ENCODE measurements at places on chromosomes 12 and 14. TPM values are rescaled to one million over a fixed set of nuclear protein-coding genes. Genes with fewer than 3 reads are reported as not detected.

The ZNF641 gene
- 30.8 TPM for total RNA-seq

The TMEM121 gene
- 2.6 TPM for total RNA-seq

The ADIPOR2 gene
- total RNA-seq, result 24.2 TPM

The TTLL5 gene
- total RNA-seq, result 34.7 TPM

The FAM186B gene
- 0.42 TPM for total RNA-seq

The MAP1LC3B2 gene
- not detected for total RNA-seq

The DACT1 gene
- total RNA-seq, result 50.9 TPM

The SMCO3 gene
- total RNA-seq, result 0.49 TPM

The KRT83 gene
- total RNA-seq, result not detected

DNA sequence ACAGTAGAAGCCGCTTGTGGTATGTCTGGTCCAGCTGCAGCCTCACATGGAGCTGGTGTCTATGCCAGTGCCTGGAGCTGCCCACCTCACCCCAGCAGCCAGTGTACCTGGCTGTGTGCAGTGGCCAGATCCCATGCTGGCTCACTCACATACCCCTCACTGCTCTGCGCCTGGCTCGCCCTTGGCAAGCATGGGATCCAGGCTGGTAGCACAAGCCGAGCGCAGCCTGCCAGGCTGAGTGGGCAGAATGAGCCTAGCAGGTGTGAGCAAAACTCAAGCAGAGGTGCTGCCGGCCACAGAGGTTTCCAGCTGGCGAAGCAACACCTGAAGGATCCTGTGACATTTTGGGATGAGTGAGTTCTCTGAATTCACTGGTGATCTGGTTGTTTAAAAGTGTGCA, 5.0 kb upstream of the BTBD7 start:
- peaks cover 12% of the 10 kb centered on the region for H3K4me1 ChIP-seq
- H3K27me3 ChIP-seq, result no peaks in the 10 kb centered on the region
- no peak overlapping the region for H3K27ac ChIP-seq
- DNase-seq, result no peak
- no peaks in the 10 kb centered on the region for H3K36me3 ChIP-seq

DNA sequence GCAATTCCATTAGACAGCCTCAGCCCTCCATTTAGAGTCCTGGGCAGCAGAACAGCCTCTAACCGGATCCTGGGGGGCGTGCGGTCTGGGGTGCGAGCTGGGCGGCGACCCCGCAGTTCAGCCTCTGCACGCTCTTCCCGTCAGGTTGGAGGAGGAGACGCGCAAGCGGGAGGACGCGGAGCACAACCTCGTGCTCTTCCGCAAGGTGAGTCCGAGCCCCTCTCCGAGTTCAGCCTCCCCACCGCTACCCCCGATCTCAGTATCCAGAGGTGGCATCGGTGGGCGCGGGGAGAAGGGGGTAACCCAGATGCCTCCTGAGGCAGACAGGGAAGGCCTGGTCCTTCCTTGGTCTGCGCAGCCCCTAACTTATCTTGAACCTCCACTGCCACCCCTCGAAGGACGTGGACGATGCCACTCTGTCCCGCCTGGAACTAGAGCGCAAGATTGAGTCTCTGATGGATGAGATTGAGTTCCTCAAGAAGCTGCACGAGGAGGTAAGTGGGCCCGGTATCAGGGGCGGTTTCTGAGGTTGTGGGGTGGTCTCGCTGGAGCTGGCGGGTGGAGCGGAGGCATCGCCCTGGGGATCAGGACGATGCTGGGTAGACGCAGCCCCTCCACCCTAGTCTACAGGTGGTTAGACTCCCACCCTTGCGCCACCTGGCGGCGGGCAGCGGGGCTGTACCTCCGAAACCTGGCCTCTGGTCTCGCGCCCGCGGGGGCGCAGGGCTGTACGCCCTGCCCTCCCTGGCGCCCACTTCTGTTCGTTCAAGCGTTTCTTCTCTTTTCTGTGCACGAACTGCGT, 1.3 kb downstream of the PRPH start:
- peaks cover 12% of the 10 kb centered on the region for H3K27me3 ChIP-seq
- H3K27ac ChIP-seq, result no peak overlapping the region
- no peak for DNase-seq
- peak overlapping the region; percentile 51 for H3K4me3 ChIP-seq
- H3K4me1 ChIP-seq, result peaks cover 17% of the 10 kb centered on the region

GRCh38 chr14:65267856-65268255, 144.7 kb upstream of the FUT8 start:
- no peak overlapping the region for H3K27ac ChIP-seq
- no peak overlapping the region for H3K4me3 ChIP-seq
- DNase-seq, result no peak
- H3K4me1 ChIP-seq, result no peaks in the 10 kb centered on the region

DNA sequence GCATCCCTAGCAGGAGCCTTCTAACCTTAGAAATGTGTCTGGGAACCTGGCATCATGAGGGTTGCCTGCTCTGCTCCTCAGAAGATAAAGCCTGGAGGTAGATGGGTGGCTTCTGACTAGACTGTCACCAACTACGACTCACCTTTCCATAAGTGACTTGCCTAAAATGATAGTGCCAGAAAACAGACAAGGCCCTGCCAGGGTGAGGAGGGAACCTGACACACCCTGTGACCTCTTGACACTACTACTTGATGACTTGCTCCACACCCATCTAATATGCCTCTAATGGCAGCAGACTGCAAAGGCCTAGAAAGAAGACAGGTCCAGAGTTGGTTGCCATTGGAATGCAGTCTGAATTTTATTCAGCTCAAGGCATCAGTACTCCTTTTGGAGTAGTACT, 9.4 kb downstream of the RNF41 start:
- H3K36me3 ChIP-seq, result peaks cover 89% of the 10 kb centered on the region
- no peak overlapping the region for H3K27ac ChIP-seq
- no peak overlapping the region for H3K4me3 ChIP-seq

DNA sequence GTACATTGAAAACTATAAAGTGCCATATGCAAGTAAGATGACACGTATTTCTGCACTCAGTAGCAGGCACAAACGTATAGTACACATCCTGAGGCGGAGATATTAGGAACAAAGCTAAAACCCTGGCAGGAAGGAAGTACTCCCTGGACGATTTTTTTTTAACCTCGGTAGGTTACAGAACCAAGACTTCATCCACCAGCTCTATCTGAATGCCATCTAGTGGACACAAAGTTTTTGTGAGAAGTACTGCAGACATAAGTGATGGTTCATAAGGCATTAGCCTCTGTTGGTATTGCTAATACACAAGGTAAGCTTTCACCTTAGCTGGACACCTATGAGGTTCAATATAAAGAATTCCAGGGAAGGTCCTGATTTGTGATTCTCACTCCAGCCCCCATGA, 83.0 kb upstream of the CCDC196 start:
- no peak for DNase-seq
- no peaks in the 10 kb centered on the region for H3K4me1 ChIP-seq
- H3K27me3 ChIP-seq, result no peaks in the 10 kb centered on the region

DNA sequence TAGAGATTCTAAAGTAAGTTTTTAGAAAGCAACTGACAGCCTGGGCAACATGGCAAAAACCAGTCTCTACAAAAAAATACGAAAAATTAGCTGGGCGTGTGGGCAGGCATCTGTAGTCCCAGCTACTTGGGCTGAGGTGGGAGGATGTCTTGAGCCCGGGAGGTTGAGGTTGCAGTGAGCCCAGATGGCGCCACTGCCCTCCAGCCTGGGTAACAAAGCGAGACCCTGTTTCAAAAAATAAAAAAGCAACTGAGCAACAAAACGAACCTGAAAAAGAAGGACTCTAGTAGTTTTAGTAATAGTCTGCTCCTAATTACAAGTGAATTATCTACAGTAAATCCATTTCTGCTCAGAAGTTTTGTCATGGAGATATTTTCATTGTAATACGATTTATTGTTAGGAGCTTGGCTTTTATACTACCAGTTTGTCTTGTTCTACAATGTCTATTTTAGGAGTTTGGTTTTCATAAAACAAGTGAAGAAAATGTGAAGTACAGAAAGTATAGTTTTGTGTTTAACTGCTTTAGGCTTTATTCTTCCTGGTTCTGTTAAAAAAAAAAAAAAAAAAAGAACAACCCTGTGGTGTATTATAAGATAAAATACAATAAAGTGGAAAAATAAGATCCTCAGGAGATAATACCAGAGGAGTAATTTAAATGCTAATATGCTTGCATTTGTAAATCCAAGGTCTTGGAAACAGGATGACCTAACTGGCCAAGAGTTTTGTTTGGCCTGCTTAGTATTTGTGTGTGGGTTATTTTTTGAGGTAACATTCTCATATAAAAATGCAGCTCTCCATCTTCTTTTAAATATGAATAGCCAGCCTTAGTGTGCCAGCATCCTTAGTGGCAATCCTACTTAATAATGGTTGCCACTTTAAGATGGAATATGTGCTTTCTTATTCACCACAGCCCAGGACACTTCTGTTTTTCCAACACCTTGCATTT, 2.8 kb downstream of the TMX1 start:
- peaks cover 32% of the 10 kb centered on the region for H3K4me1 ChIP-seq
- H3K4me3 ChIP-seq, result no peak overlapping the region
- H3K36me3 ChIP-seq, result no peaks in the 10 kb centered on the region
- H3K27ac ChIP-seq, result no peak overlapping the region

GRCh38 chr12:39966256-39966655, 139.6 kb downstream of the SLC2A13 start:
- H3K36me3 ChIP-seq, result no peaks in the 10 kb centered on the region
- no peak for DNase-seq
- no peak overlapping the region for H3K4me3 ChIP-seq
- H3K27me3 ChIP-seq, result no peaks in the 10 kb centered on the region
- H3K27ac ChIP-seq, result no peak overlapping the region

- no peak overlapping the region for H3K27ac ChIP-seq
- H3K36me3 ChIP-seq, result peaks cover 3% of the 10 kb centered on the region
- H3K4me3 ChIP-seq, result no peak overlapping the region
- peaks cover 6% of the 10 kb centered on the region for H3K4me1 ChIP-seq
- no peak for DNase-seq
These were observed 18.3 kb downstream of the SGPP1 start for GRCh38 chr14:63709589-63709988.

- no peaks in the 10 kb centered on the region for H3K4me1 ChIP-seq
- no peaks in the 10 kb centered on the region for H3K36me3 ChIP-seq
- no peaks in the 10 kb centered on the region for H3K27me3 ChIP-seq
- no peak overlapping the region for H3K27ac ChIP-seq
These were observed 209.9 kb downstream of the PHETA1 start for GRCh38 chr12:111158992-111159391.

GRCh38 chr12:66627988-66628317, 50.9 kb downstream of the GRIP1 start:
- H3K4me3 ChIP-seq, result no peak overlapping the region
- H3K27me3 ChIP-seq, result no peaks in the 10 kb centered on the region
- no peak overlapping the region for H3K27ac ChIP-seq
- H3K4me1 ChIP-seq, result peaks cover 11% of the 10 kb centered on the region

DNA sequence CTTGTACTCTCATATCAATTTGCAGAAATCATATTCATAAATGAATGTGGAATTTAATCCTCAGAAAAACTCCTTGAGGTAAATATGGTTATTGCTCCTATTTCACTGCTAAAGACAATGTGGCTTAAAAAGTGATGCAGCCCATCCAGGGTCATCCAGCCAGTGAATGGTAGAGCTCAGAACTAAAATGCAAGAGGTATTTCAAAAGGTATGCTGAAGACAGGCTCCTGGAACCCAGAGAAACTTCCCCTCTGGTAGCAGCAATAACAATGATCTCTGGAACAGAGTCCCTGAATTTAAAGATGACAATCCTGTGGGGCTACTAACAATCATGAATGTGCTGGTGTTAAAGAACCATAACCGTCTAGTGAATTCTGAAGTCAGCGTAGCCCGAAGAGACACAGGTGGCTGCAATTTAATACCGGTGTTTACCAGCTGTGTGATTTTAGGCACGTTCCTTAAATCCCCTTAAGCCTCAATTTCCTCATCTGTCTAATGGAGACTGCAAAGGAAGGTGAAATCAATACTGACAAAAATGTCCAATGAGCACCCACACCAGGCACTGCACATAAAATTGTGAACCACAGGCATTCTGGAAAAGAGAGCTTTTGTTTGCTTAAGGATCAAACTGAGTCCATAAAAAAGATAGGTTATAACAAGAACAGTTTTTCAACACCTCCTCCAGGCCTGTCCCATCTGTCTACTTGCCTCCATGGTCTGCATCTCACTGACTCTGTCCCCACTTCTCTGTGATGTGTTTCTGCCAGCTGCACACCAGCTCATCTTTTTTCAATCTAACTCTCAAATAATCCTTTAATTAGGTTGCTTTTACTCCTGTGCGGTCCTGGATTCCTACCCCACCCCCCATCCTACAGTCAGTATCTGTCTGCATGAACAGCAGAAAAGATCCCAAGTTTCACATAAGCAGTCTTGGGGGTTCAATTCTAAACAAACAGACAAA, 10.5 kb downstream of the TM7SF3 start:
- H3K4me1 ChIP-seq, result peaks cover 22% of the 10 kb centered on the region
- no peak overlapping the region for H3K4me3 ChIP-seq
- no peak for DNase-seq
- H3K36me3 ChIP-seq, result no peaks in the 10 kb centered on the region

GRCh38 chr12:130218682-130219081, 56.4 kb downstream of the FZD10 start:
- no peaks in the 10 kb centered on the region for H3K36me3 ChIP-seq
- no peak overlapping the region for H3K4me3 ChIP-seq
- H3K4me1 ChIP-seq, result no peaks in the 10 kb centered on the region
- H3K27me3 ChIP-seq, result no peaks in the 10 kb centered on the region

DNA sequence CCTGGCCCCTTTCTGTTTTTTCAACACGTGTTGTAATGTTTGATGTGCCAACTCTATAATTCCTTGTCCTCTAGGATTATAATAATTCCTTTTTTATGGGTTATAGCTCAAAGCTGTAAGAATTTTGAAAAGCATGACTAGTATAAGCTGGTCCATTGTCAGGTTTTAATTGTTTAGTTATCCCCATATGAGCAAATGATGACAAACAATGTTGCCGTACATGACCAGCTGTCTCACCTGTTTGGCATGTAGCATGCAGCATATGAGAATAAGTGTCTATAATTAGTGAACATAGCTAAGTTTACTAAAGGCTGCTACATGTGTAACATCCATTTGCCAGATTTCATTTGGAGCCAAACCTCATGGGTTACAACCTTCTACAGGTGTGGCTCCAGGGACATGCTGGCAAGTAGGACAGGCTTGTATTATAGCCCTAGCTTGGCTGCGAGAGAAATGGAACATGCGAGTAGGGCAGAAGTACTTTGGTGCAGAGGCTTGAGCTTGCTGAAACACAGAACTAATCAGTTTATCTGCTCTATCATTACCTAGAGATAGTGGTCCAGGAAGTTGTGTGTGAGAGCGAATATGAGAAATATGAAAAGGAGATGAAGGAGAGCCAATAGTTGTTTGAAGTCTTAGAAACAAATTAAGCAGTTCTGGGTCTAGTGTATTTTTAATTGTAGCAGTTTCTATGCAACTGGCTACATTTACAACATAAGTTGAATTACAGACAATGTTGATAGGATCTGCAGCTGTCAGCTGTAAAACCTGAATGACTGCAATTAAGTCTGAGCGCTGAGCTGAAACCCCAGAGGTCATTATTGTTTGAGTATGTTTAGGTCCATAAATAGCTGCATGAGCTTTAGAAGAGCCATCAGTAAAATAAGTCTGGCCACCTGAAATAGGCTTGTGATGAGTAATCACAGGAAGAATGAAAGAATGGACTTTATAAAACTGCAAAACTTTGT, 22.6 kb upstream of the MAPKAPK5 start:
- no peak for DNase-seq
- no peak overlapping the region for H3K4me3 ChIP-seq
- H3K4me1 ChIP-seq, result no peaks in the 10 kb centered on the region
- H3K27ac ChIP-seq, result no peak overlapping the region
- no peaks in the 10 kb centered on the region for H3K36me3 ChIP-seq

- H3K27ac ChIP-seq, result no peak overlapping the region
- H3K36me3 ChIP-seq, result no peaks in the 10 kb centered on the region
- H3K4me3 ChIP-seq, result peak overlapping the region; percentile 47
- no peaks in the 10 kb centered on the region for H3K27me3 ChIP-seq
- no peaks in the 10 kb centered on the region for H3K4me1 ChIP-seq
These were observed 133.5 kb downstream of the KCNK10 start for GRCh38 chr14:88189417-88190191.

- no peak for DNase-seq
- peak overlapping the region; percentile 43 for H3K27ac ChIP-seq
- H3K36me3 ChIP-seq, result no peaks in the 10 kb centered on the region
- peak overlapping the region; percentile 11 for H3K4me3 ChIP-seq
- H3K27me3 ChIP-seq, result no peaks in the 10 kb centered on the region
These were observed 71.3 kb downstream of the SUSD6 start for GRCh38 chr14:69682621-69683263.

Data from thoracic aorta (tissue), 2 donors.